ENCODE measurements at places on chromosomes 5 and 9.

- DNase-seq = no peak
Observed at GRCh38 chr5:56840597-56840996, 25.2 kb downstream of the MAP3K1 start.

- DNase-seq = no peak
Observed at GRCh38 chr5:150895431-150896428, 9.1 kb downstream of the ZNF300 start.

GRCh38 chr9:6938447-6938846, 180.7 kb downstream of the KDM4C start:
- no peak for DNase-seq

- DNase-seq = no peak
Observed at GRCh38 chr9:18684593-18685317, 210.8 kb downstream of the ADAMTSL1 start.

- no peak for DNase-seq
Observed at GRCh38 chr9:18250053-18250452, 223.9 kb upstream of the ADAMTSL1 start.

GRCh38 chr5:19547640-19548039, 440.4 kb downstream of the CDH18 start:
- no peak for DNase-seq

- no peak for DNase-seq
Observed at GRCh38 chr9:805151-805550, 36.3 kb upstream of the DMRT1 start.

GRCh38 chr5:61790007-61790406, 457.9 kb downstream of the ZSWIM6 start:
- no peak for DNase-seq

DNA sequence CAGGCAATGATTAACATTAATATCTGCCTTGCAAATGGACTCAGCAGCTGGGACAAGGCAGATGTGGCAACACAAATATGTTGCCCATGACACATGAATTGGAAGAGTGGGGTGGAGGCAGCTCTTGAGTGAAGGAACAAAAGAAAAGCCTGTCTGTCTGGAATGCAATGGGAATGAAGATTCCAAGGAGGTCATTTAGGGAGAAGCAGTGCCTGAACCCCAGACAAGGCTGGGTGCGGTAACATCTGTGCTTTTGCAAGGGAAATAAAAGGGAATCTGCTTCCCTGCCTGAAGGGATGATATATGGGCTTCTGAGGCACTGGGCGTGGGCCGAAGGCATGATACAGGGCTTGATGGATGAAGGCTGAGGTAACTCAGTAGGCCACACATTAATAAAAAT, 94.1 kb upstream of the TRIM32 start:
- DNase-seq = no peak

- no peak for DNase-seq
Observed at GRCh38 chr9:137110911-137111787, 3.4 kb downstream of the DPP7 start.

DNA sequence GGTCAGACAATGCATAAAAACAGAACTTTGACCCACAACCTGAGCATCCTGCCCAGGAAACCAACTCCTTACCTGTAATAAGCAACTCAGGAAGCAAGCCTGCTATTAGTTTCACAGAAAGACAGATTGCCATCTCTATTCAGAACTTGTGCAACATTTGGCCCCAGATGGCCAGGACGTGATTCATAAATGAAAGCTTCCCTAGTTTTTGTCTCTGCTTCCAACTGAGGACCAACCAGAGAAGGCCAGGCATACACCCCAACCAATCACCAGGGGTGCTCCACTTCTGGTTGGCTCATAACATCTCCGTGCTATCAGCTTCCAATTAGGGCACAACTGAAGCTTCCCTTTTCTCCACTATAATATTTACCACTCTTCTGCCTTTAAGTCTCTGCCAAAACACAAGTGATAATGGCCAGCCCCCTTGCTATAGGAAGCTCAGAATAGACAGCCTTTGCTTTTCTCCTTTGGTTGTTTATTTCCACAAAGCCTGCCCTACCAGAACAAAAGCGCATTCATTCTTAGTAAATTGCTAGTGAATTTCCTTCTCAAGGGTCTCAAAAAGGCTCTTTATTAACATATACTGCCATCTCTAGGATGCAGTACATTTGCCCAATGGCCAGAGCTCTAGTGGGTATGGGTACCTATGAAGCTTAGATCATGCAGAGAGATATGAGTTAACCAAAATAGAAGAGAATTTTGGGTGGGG, 289.7 kb upstream of the DAP start:
- DNase-seq = no peak

DNA sequence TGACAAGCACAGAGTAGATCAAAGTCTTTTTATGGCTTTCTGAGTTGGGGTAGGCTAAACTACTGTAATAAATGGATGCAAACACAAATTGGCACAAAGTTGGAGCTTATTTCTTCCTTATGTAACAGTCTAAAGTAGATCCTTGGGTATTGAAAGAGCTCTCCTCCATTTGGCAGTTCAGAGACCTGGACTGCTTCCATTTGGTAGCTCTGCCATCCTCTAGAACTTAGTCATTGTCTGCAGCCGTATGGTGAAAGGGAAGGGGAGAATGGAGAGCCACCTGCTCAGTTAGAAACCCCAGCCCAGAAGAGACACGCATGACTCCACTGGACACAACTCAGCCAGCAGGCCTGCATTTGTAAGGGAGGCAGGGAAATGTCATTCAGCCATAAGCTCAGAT, 345.0 kb downstream of the DMAC1 start:
- DNase-seq = no peak

DNA sequence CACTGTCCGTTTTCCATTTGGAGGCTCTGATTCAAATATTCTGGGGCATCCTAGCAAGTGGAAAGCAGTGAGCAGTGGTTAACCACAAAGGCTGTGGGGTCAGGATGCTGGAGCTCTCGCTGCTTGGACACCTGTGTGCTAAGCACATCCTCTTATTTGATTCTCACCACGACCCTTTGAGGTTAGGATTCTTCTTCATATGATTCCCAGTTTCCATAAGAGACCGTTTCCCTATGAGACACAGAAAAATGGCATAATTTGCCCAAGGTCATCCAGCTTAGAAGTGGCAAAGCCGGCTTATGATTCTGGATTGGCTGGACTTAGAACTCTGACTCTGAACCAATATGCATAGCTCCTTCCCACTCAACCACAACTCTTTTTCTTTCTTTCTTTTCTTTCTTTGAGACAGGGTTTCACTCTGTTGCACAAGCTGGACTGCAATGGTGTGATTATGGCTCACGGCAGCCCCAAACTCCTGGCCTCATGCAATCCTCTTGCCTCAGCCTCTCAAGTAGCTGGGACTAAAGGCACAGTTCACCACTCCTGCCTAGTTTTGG, 207.7 kb downstream of the TTLL11 start:
- DNase-seq = no peak

DNA sequence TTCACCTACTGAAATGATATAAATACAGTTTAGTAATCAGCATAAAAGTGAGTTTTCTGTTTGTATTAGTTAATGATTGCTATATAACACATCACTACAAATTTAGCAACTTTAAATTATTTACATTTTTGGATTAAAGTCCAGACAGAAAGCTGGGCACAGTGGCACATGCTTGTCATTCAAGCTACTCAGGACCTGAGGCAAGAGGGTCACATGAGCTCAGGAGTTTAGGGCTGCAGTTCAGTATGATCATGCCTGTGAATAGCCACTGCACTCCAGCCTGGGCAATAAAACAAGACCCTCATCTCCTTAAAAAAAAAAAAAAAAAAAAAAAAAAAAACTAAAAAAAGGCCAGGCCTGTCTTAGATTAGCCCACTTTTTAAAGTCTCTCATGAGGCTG, 273.6 kb upstream of the CTNND2 start:
- no peak for DNase-seq

DNA sequence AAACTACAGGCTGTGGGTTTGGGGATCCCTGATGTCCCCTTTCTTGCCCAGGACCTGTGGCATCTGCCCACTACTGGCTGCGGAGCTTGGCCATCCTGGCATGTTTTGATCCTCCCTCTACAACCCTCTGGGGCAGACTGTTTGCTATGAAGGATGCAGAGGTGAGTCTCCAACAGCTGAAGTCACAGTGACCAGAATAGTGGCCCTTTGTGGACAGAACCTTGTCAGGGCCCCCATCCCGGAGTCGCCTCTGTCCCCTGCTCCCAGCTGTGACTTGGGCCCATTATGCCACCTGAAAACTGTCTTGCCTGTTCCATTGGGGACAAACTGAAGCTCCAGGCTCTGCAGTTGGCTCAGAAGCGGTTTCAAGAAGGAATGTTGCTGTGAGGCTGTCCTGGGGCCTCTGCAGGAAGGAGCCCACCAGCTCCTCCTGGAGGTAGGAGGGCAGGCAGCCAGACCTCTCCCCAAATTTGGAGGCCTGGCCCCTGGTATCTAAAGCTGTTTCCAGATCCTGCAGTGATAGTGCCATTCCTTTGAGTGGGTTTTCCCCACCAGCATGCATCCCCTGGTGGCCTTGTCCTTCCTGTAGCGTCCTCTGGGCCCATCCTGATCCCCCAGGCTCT, 93.3 kb downstream of the BARX1 start:
- DNase-seq = no peak

GRCh38 chr5:64775291-64775690, 6.6 kb downstream of the CWC27 start:
- no peak for DNase-seq

GRCh38 chr9:103991698-103992097, 102.4 kb upstream of the SMC2 start:
- no peak for DNase-seq

DNA sequence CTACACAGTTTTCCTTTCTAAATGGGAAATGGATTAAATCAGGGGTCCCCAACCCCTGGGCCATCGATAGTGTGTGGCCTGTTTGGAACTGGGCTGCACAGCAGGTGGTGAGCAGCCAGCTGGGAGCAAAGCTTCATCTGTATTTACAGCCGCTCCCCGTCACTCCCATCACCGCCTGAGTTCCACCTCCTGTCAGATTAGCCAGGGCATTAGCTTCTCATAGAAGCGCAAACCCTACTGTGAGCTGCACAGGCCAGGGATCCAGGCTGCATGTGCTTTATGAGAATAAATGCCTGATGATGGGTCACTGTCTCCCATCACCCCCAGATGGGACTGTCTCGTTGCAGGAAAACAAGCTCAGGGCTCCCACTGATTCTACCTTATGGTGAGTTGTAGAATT, 41.2 kb upstream of the FLT4 start:
- no peak for DNase-seq

DNA sequence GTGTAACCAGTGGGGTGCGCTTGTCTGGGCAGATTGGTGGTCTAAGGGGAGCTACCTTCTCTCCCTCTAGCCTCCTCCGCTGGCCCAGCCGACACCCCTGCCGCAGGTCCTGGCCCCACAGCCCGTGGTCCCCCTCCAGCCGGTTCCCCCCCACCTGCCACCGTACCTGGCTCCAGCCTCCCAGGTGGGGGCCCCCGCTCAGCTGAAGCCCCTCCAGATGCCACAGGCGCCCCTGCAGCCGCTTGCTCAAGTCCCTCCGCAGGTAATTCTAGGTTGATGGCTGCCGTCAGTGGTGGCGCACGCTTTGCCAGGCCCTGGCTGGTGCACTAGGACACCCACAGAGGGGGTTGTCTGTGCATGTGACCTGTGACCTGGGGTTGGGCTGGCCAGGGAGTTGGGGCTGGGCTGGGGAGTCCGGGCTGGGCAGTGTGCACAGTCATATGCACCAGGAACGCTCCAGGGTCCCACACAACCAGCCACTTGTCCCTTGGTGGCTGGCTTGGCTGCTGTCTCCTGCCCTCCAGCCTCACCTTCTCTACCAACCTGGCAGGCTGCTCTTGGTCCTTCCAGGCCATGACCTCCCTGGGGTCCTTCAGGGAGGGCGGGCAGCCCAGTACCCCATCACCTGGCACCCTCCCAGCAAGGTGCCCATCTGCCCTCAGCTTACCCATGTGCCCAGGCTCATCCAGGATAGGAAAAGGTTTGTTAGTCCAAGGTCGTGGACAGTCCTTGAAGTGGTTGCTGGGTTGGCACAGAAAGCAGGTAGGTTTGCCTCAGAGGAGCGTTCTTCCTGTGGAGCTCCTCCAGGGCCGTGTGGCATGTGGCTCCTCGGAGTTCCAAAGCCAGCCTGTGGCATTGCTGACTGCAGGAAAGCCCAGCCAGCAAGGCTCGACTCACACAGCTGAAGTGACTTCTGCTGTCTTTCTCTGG, 73.2 kb downstream of the WNK2 start:
- no peak for DNase-seq

DNA sequence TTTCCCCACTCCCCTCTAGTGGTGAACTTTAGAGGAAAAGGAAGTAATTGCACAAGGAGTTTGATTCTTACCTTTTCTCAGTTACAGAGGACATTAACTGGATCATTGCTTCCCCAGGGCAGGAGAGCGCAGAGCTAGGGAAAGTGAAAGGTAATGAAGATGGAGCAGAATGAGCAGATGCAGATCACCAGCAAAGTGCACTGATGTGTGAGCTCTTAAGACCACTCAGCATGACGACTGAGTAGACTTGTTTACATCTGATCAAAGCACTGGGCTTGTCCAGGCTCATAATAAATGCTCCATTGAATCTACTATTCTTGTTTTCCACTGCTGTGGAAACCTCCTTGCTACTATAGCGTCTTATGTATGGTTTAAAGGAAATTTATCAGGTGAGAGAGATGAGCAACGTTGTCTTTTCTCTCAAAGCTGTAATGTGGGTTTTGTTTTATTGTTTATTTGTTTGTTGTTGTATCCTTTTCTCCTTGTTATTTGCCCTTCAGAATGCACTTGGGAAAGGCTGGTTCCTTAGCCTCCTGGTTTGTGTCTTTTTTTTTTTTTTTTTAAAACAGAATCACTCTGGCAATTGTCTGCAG, 25.3 kb downstream of the SLC22A5 start:
- DNase-seq = no peak

GRCh38 chr5:33509036-33509435, 68.3 kb downstream of the TARS1 start:
- no peak for DNase-seq

- DNase-seq = no peak
Observed at GRCh38 chr9:107744873-107745272, 255.3 kb upstream of the KLF4 start.

DNA sequence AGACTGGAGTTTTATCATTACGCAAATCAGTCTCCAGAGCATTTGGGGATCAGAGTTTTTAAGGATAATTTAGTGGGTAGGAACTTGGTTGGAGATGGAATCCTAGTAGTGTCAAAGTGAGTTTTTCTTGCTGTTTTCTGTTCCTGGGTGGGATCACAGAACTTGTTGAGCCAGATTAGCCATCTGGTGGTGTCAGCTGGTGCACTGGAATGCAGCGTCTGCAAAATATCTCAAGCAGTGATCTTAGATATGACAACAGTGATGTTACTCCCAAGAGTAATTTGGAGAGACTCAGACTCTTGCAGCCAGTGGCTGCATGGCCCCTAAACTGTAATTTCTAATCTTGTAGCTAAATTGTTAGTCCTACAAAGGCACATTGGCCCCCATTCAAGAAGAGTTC, 1257.8 kb downstream of the MAT2B start:
- no peak for DNase-seq

DNA sequence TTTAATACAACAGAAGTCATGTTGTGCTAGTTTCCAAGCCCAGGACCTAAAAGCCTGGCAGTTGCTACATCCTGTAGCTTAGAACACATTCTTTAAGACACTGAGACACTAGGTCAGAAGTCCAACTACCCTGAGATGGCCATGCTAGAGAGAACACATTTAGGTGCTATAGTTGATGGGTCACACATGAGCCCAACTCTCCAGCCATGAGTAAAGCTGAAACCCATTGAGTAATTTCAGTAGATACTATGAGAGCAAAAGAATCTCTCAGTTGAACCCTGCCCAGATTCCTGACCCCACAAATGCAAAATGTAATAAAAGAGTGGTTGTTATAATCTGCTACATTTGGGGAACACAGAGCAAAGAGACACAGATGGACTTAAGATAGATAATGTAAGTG, 164.4 kb downstream of the SEMA5A start:
- no peak for DNase-seq

- DNase-seq = no peak
Observed at GRCh38 chr9:111050819-111051218, 12.5 kb upstream of the LPAR1 start.

- DNase-seq = no peak
Observed at GRCh38 chr9:134224567-134225093, 60.3 kb upstream of the RNU6ATAC start.
